Right renal pelvis (tissue), 4 donors: ENCODE measurements at places on chromosomes 4 and X. TPM values are rescaled to one million over a fixed set of nuclear protein-coding genes. Genes with fewer than 3 reads are reported as not detected.

The KLB gene
- polyA plus RNA-seq, result 0.17 TPM

- no peak for DNase-seq
Observed at GRCh38 chr4:5905714-5906113, 12.8 kb upstream of the CRMP1 start.

- DNase-seq, result no peak
Observed at GRCh38 chrX:130079824-130080406, 30.4 kb downstream of the ELF4 start.

DNA sequence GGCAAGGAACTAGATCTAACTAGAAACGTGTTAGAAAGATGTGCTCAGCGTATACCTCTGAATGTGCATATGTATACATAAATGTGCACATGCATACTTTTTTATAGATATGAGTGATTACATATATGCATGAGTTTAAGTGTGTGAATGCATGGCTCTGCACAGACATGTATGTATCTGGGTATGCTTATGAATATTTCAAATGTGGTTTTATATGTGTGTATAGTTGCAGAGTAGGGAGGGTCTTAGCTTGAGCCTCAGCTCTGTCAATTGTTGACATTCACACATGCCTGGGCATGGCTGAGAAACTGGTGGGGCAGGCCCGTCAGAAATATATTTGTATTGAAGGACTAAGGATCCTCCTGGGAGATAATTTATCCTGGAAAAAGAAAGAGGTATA lies 31.1 kb downstream of the RAP2C start:
- DNase-seq, result no peak

DNA sequence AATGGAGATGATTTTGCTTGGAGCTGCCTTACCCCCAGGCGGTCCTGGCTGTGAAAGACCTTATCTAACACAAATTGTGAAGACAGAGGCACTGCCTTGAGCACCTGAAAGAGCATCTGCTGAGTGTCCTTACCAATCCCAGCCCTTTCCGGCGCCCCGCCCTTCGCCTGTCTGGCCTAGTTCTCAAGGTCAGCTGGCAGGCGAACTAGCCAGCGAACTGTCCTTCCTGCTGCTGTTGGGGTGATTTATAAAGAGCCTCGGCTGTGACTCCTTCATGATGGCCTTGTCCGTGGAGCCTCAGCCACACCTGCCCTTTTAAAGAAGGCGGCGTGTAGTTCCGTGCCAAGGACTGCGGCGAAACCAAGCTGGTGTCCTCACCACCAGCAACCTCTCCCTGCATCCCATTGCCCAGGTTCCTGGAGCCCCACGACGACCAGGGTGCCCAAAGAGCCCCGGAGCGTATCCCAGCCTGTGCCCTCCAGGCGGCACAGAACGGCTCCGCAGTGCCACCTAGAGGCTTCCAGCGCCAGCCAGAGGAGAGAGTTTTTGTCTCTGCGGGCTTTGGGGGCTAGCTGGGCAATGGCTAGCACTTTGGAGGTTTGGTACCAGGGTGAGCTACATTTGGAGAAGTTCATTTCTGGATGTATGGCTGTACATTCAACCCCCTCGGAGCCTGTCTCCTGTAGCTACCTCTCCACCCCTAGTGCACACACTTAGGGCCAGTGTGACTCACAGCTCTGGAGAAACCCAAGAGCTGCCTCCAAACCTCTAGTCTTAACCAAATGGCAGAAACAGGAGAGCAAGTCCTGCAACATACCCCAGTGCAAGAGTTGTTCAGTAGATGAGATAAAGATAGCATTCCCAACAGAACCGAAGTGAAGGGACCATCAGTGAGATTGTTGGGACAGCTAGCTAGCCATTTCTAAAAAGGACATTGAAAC lies 36.8 kb upstream of the VMA21 start:
- no peak for DNase-seq

- DNase-seq, result no peak
Observed at GRCh38 chr4:82437285-82438005, 7.1 kb downstream of the ENOPH1 start.

The TBC1D8B gene
- polyA plus RNA-seq, result 6.9 TPM

The GALNT7 gene
- 35.8 TPM for polyA plus RNA-seq

DNA sequence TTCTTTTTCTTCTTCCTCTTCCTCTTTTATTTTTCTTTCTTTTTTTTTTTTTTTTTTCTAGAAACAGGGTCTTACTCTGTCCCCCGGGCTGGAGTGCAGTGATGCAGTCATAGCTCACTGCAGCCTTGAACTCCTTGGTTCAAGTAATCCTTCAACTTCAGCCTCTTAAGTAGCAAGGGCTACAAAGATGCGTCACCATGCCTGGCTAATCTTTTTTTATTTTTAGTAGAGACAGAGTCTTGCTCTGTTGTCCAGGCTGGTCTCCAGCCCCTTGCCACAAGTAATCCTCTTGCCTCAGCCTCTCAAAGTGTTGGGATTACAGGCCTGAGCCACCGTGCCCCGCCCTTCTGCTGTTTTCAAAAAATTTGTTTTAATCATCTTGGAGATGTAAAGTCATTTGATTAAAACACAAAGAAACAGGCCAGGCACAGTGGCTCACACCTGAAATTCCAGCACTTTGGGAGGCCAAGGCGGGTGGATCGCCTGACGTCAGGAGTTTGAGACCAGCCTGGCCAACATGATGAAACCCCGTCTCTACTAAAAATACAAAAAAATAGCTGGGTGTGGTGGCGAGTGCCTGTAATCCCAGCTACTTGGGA lies 28.1 kb downstream of the SYNPO2 start:
- no peak for DNase-seq

- no peak for DNase-seq
Observed at GRCh38 chrX:41352329-41352838, 18.4 kb downstream of the DDX3X start.

DNA sequence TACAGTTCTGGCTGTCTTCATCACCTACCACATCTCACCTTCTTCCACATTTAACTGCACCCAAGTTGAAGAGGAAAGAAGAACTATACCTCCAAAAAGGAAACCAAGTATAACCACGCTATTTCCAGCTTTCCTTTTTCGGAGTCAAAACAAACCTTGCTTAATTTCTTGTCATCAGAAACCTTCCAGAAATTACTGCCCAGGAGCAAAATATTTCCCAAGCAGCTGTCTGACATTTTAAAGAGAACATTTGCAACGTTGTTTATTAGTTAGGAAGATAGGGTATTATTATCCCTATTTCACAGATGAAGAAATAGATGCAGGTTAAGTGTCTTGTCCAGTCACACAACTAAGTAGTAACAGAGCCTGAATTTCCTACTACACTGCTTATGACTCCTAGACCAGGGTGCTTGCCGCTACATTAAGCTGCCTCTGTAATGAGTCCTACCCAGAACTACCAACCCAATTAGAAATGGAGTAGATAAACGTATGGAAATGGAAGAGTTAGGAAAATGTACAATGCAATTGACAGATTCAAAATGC lies 2.2 kb upstream of the ACSL4 start:
- DNase-seq, result no peak

DNA sequence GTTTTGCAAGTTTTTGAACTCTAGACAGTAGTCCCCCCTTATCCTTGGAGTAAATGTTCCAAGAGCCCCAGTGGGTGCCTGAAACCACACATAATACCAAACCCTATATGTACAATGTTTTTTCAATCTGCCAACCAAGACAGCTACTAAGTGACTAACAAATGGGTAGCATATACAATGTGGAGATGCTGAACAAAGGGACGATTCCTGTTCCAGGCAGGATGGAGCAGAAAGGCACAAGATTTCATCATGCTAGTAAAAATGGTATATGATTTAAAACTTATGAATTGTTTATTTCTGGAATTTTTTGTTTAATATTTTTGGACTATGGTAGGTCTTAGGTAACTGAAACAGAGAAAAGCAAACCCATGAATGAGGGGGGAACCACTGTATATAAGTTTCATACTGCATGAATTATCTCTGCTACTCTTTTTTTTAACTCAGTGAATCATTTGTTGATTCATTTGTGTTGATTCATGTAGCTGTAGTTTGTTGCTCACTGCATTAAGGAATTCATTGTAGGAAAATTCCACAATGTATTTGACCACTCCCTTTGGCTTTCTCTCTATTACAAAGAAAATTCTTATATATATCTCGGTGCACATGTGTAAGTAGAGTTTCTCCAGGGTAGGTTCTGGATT lies 21.9 kb upstream of the ANXA3 start:
- DNase-seq, result no peak

GRCh38 chr4:29131304-29131703 lies 1588.9 kb upstream of the PCDH7 start:
- DNase-seq, result no peak

- DNase-seq, result no peak
Observed at GRCh38 chr4:113012122-113012725, 37.2 kb upstream of the ANK2 start.

The GJB1 gene
- 42.1 TPM for polyA plus RNA-seq

- no peak for DNase-seq
Observed at GRCh38 chr4:183826461-183826860, 78.6 kb upstream of the STOX2 start.

DNA sequence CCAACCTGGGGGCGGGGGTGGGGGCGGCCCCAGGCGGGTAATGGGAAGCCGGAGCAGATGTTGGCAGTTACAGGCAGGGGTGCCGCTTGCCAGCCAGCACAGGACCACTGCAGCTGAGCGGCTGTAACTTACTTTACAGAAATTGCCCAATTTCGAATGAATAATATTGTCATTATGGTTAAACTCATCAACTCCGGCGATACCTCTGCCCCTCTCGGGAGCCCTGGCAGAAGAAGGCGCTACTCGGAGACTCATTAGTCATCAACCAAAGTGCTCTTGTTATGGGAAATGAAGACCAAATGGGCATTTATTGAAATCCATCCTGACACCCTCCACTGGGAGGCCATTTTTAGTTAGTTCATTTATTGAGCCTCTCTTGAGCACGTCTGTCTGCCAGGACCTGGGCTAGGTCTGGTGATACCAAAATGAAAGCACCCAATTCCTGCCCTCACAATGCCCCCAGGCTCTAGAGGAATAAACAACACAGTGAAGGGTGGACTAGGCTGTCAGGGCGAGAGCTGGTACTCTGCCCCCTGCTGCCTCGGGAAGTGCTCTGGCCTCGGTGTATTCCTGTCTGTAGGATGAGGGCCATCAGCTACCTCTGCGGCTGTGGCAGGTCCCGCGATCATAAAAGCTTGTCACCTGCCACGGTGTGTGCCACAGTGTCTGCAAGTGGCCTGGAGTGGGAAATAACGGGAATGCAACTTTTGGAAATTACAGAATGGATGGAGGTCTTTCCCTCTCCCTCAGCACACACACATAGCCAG lies 159.1 kb upstream of the PSAPL1 start:
- no peak for DNase-seq

DNA sequence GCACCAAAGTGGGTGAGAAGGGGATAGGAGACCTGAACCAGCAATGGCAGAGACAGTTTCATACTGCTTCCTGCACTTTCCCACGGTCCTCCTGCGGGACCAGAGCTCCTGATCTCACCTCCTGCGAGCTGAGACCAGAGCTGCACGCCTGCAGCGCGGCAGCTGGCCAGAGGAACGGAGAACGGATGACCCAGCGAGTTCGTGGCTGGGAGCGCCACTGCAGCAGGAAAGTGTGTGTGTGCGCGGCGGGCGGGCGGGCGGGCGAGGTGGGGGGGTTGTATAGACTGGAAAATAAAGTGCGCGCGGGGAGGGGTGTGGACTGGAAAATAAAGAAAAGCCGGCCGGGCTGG lies 16.5 kb downstream of the MCF2 start:
- no peak for DNase-seq

The PPP1R2C gene
- polyA plus RNA-seq, result not detected

The MUC7 gene
- 0.07 TPM for polyA plus RNA-seq

The PNMA5 gene
- 0.31 TPM for polyA plus RNA-seq

- no peak for DNase-seq
Observed at GRCh38 chr4:1576961-1577821, 106.9 kb downstream of the FAM53A start.

DNA sequence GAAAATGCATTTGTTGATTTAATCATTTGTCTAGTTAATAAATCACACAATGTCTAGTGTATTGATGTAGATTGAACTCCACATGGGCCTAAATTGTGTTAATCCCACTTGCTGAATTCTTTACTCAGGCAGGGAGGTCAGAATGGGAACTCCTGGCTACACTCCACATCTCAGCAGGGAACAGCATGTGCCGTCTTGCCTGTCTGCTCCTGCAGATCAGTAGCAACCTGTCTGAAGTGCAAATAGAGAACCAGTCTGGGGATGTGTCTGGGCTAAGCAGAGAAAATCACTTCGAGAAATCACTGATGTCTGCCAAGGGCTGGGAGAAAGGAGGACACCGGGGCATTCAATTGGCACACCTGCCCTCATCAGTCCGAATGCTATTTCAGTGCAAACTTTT lies 16.5 kb upstream of the MXRA5 start:
- DNase-seq, result no peak

GRCh38 chr4:184473499-184474262 lies 669 bp downstream of the IRF2 start:
- DNase-seq, result no peak

The UGT2B10 gene
- 0.40 TPM for polyA plus RNA-seq

GRCh38 chr4:104906276-104906675 lies 240.4 kb upstream of the TET2 start:
- no peak for DNase-seq

DNA sequence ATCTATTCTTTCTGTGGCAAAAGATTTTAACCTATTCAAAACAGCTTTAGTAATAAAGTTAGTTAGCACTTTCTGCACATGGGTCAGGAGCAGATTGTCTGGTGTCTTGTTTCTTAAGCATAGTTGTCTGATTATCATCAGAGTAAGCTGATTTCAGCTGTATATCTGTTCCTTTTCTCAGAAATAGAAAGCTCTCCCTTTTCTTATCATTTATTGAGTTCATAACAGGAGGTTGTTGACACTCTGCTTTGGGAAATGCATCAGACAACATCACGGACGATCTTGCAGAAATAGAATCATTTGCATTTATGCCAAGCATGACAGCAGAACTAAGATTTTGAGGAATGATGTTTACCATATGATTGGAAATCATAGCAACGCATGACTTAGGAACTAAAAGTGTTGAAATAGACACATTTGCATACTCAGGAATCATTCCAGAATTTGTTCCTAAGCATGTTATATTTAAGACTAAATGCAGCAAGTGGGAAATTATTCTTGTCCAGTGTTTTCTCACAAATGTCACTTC lies 66.7 kb downstream of the RBMX2 start:
- DNase-seq, result no peak

GRCh38 chrX:71619986-71620385 lies 1.7 kb upstream of the CXCR3 start:
- no peak for DNase-seq

- no peak for DNase-seq
Observed at GRCh38 chrX:22060415-22061280, 28.5 kb downstream of the PHEX start.

GRCh38 chrX:145464650-145465049 lies 217.3 kb downstream of the SPANXN1 start:
- no peak for DNase-seq

The CXCL11 gene
- 0.41 TPM for polyA plus RNA-seq

DNA sequence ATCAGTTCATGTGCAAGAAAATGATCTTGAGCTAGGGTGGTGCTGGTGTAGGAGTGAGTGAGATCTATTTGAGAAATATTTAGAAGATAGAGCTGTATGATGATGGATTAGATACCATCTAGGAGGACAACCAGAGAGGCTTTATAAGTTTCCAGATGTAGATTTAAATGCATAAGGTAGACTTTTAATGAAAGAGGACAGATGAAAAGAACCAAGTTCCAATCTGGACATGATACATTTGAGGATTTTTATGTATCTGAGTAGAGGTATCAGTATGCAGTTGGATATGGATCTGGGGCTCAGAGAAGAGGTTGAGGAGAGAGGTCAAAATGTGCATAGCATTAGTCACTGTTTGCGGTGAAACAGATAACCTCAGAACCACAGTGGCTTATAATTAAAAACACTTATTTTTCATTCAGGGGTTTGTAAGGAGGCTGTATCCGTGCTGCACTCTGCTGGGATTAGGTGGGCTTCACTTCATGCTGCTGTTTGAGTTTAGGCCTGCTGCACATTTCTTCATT lies 348.7 kb downstream of the BMPR1B start:
- DNase-seq, result no peak

- DNase-seq, result no peak
Observed at GRCh38 chrX:154739952-154740465, 10.9 kb downstream of the GAB3 start.
